ENCODE measurements at places on chromosomes 6 and 20.

DNA sequence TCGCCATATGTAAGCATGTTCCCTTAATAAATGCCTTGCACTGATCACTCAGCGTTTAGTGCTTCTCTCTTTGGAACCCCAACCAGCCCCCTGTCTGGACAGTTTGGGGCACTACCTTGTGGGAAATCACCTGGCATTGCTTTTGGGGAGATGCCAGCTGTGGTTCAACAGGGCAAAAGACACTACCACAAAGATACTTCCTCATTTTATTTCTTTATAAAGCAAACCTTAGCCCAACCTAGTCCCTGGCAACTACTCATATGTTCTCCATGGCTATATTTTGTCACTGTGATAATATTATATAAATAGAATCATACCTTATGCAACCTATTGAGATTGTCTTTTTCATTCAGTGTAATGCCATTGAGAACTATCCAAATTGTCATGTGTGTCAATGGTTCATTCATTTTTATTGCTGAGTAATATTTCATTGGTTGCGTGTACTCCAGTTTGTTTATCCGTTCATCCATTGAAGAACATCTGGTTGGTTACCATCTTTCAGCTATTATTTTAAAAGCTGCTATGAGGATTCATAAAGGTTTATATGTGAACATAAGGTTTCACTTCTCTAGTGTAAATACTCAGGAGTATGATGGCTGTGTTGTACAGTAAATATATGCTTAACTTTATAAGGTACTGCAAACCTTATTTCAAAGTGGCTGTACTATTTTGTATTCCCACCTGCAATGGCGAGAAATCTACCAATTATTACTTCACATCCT is 114.8 kb downstream of the MOXD1 start:
- no peak for DNase-seq

DNA sequence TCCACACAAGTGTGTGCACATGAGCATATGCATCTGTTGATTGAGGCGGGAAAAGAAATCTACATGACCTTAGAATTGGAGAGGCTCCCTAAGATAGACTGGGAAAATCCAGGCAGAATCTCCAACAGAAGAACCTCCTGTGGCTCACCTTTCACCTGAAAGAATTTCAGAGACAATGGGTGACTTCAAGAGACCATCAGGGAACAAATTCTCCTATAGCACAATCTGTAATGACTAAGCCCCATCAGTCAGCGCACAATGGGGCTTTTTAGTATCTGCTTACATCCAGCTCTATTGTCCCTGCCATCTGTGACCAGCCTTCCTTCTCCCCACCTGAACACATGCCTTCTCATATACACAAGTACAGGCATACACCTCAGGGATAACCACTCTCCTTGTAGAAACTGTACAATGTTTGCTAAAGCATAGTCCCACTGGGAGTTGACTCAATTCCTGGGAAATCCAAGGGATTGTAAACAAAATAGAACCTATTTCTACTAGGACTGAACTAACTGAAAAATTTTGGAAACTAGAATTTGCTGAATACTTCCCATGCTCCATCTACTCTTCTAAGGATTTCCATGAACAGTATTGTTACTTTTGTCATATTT is 150.8 kb upstream of the STXBP5 start:
- DNase-seq = no peak

GRCh38 chr20:57657535-57658446 is 37.6 kb upstream of the ZBP1 start:
- no peak for DNase-seq

DNA sequence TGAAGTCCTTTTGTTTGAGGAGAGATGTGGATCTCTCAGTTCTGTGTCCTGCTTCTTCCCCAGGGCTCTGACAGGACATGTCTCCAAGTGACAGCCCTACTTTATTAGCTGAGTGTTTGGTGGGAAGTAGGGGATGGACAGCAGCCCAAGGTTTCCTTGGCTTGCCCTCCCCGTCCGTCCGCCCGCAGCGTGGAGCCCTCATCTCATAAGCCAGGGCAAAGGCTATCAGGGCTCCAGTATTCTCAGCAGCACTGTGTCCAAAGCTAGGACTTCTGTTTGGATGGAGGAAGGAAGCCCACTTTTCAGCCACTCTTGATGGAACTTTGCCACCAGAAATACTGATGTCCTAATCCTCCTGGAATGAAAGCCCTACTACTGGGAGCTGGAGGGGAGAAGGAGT is 13.6 kb downstream of the CDC5L start:
- DNase-seq = no peak

DNA sequence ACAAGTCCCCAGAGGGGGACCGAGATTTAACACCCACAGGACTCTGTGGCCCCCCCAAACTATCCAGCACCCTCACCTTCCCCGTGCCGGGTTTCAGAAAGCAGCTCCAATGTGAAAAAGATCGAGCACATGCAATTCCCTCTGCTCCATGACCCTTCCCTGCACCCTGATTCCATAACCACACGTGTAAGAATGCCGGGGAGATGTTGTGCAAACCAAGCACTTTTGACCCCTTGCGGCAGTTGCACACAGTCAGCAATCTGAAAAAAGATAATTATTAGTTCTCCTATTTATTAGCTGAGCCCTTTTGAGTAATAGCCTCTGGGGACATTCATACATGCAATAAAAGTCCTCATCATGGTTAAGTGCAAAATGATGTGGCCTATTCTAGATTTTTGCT is 13.0 kb downstream of the FOXQ1 start:
- no peak for DNase-seq

GRCh38 chr20:31661625-31662371 is 24.1 kb downstream of the COX4I2 start:
- peak; percentile 75 for DNase-seq

DNA sequence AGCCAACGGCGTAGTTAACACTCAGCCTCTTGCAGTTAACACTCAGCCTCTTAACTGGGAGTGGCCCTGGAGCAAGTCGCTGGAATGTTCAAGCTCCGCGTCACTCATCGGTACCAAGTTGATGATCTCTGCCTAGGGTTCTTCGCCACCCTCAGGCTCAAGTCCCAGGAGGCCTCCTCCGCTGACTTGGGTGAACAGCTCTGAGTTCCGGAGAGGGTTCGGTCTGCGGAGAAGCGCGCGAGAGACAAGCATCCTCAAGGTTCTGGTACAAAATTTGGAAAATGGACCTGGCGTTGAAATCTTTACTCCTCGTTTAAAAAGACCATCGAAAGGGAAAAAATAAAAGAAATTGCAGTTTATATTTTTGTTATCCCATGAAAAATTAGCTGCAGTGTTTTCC is 876 bp upstream of the DSP start:
- DNase-seq = no peak

DNA sequence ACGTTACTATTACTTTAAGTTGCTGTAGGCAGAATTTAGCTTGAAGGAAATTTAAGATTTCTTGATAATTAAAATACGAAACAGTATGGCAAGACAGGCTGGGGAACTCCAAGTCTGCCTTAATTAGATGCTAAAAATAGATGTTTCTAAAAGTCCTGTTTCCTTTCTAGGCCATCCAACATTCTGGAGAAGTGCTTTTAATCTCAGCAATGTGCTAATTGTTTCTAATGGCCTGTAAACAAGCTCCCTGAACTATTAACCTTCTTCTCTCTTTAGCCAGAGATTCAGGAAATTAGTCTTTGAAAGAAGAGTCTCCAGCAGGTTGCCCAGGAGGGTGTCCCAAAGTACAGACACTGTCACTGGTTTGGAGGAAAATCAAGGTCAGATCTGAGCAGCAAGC is 677.3 kb upstream of the AGPAT4 start:
- no peak for DNase-seq

- no peak for DNase-seq
Measured at GRCh38 chr20:61937146-61937962, 128.3 kb downstream of the TAF4 start.

- no peak for DNase-seq
Measured at GRCh38 chr6:127198549-127198948, 68.1 kb upstream of the RNF146 start.

DNA sequence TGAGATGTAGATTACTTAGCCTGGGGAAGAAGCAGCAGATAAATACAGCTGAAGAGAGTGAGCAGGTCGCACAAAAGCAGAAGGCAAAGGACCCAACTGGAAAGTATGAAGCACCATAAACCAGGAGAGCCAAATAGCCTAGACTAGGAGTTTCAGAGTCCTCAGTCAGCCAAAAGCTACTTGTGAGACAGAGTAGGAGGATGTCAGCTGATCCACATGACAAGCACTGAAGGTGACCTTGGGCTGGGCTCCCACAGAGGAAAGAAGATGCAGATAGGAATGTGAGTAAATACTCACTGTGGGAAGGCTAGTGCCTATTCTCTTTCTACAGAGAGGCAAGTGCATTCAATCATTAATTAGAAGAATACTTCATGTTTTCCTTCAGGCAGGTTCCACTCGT is 274.0 kb upstream of the POU3F2 start:
- no peak for DNase-seq

- no peak for DNase-seq
Measured at GRCh38 chr6:151387175-151387970, 4.0 kb downstream of the ZBTB2 start.

All from RCC 7860 (cell line).